Renal cortex interstitium (tissue), 15 donors: ENCODE measurements at places on chromosomes 2 and 18. TPM values are rescaled to one million over a fixed set of nuclear protein-coding genes. Genes with fewer than 3 reads are reported as not detected.

- DNase-seq, result no peak
Observed at GRCh38 chr2:181281206-181281832, 175.9 kb upstream of the ITGA4 start.

GRCh38 chr2:75609334-75609689 lies 37.3 kb upstream of the MRPL19 start:
- no peak for DNase-seq

The EGR4 gene
- polyA plus RNA-seq, result not detected

- DNase-seq, result no peak
Observed at GRCh38 chr18:77077401-77077800, 55.2 kb downstream of the MBP start.

- DNase-seq, result no peak
Observed at GRCh38 chr2:240191001-240191400, 50.5 kb upstream of the OTOS start.

DNA sequence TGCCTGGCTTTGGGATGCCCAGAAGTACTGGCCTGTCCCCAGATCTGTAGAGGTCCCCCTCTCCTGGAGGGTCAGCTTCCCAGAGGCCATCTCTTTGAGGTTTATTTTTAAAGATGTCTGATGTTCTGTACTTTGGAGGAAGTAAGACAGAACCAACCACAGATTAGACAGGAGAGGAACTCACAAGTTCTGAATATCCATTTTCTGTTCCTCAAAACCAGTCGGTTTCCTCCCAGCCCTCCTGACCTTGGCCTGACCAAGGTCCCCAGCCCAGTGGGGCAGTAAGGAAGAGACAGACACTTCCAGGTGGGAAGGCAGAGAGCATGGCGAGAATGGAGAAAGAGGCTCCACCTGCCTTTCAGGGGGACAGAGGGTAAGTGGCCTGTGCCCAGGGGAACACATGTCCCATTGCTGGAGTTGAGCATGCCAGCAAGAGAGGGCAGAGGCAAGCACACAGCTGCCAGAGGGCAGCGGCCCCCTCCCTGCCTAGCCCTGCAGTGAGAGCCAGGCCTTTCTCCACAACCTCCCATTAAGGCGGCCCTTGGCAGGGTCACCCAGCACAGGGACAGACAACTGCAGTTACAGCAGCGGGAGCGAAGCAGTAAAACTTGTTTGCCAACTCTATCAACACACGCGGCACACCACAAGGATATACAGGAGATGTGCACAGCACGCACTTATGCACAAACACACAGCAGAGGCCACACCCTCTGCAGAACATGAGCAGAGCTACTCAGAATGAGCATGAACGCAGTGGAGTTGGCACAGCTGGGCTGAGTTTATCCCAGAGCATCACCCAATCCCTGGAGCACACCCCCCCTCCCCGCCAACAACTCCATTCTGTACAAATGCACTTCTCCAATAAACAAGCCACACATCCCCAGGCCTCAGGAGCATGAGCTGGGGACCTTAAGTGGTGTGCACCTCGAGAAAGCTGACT lies 18.5 kb upstream of the SEMA4C start:
- DNase-seq, result no peak

GRCh38 chr18:41396211-41396610 lies 558.8 kb upstream of the PIK3C3 start:
- DNase-seq, result no peak

GRCh38 chr2:68828887-68829708 lies 42.1 kb downstream of the BMP10 start:
- peak; percentile 71 for DNase-seq

DNA sequence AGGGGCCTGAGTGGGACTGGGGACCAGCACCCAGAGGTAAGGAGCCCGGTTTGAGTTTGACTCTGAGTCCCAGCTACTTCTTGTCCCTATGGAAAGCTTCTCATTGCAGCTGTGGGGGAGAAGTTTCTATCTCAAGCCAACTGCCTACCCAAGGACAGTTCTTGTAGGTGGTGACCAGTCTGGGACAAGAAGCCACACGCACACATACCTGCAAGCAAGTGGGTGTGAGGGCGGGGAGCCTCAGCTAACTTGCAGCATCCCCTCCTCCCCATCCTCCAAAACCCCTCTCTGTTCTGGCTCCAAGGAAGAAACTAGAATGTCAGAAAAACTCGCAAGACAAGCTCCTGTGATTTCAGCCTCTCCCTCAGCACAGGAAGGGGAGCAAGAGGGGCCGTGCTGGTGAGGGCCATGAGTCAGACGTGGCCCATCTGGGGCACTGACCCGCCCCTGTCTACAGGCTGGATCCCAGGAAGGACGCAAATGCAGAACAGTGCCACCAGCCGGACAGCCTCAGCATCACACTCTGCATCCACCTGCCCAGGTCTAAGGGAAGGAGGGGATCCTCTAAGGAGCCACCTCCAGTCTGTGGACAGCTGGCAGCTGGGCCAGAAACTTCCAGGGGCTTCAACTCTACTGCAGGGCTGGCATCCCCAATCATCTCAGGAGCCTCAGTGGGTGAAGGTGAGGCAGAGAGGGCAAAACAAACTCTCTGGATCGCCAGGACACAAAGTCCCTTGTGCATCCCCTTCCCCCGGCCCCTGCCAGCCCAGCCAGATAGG lies 103.4 kb downstream of the TNS1 start:
- no peak for DNase-seq

DNA sequence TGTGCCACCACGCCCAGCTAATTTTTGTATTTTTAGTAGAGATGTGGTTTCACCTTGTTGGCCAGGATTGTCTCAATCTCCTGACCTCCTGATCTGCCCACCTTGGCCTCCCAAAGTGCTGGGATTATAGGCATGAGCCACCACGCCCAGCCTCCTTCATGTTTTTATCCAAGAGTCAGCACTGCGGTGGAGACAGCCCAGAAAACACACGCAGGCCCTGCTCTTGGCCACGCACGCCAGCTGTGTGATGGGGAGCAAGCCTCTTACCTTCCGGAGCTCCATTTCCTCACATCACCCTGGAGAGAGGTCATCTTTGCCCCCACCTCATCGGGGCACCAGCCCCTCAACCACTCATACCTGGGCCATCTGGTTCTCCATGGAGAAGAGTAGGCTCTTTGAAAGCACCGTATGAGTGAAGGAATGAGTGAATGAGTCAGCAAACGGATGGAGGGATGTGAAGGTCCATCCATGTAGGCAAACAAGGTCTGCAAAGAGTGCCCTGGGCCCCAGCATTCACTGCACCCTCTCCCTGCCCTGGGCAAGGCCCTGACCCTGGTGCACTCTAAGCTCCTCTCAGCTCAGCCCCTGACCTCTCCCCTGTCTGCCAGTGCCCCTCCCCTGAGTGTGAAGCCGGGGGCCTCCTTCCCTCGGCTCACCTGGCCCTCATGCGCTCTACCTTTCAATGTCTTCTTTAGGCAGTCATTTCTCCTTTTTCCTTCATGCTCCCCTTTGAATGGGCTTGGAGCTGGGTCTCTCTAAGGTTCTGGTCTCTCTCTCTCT lies 7.4 kb downstream of the GYPC start:
- no peak for DNase-seq

GRCh38 chr2:151553-152334 lies 105.4 kb upstream of the FAM110C start:
- no peak for DNase-seq

DNA sequence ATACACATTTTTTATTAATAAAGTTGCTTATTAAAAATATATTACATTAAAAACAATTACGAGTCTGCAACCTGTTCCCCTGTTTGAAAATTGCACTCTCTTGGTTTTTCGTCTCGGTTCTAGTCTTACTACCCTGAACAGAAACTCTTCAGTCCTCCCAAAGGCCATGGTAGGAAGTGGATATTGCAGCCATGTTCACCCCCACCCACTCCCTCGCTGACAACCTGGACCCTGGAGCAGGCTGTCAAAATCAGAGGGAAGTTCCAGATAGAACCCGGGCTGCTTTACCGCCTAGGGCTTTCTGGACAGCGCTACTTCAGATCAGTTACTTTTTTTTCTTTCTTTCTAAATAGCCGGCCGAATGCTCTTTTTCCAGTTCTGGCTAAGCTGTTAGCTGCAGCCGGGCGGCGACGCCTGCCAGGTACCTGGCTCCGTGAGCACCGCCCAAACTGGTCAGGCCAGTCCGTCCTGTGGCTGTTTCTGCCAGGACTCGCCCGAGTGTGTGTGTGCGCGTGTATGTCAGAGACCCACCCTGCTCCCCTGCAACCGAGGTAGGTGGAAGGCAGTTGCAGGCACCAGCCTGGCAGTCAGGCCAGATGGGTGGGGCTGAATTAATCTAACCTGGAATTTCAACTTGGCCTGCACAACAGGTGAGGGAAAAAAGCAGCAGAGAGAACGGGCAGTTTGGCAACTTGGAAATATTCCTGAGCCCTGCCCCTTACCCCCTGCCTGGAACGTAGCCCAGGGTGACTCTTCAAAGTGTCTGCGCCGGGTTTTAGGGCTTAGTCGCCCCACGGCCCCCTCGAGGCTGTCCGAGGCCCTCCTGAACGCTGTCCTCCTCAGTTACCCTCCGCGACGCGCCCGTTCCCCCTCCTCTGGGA lies 1.1 kb upstream of the TET3 start:
- no peak for DNase-seq

GRCh38 chr18:73962256-73962655 lies 185.4 kb downstream of the FBXO15 start:
- DNase-seq, result no peak

DNA sequence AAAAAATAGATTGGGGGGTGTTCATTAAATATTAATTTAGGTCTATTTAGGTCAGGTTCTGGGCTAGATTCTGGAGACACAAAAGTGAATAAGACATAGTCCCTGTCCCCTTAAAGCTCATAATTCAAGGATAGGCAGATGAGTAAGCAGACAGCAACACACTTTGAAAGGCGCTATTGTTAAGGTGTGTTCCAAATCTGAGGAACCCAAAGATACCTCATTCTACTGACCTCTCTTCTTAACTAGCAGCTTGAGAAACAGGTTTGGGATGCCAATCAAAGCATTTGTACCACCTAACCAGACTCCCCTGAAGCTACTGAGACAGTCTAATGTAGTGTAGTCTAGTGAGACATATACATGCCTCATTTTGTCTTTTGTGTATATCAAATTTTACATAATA lies 34.8 kb downstream of the SEMA4F start:
- DNase-seq, result no peak

- no peak for DNase-seq
Observed at GRCh38 chr2:10343658-10344057, 41.0 kb downstream of the HPCAL1 start.

GRCh38 chr2:169286624-169287231 lies 75.6 kb downstream of the LRP2 start:
- no peak for DNase-seq

GRCh38 chr2:161974461-161974860 lies 99.6 kb downstream of the DPP4 start:
- no peak for DNase-seq

The CAPN13 gene
- 3.2 TPM for polyA plus RNA-seq

GRCh38 chr18:79934311-79935097 lies 16.9 kb downstream of the SLC66A2 start:
- no peak for DNase-seq

The FAM237A gene
- polyA plus RNA-seq, result not detected

The TEX51 gene
- not detected for polyA plus RNA-seq

GRCh38 chr18:75247611-75248421 lies 37.2 kb downstream of the TSHZ1 start:
- DNase-seq, result no peak

DNA sequence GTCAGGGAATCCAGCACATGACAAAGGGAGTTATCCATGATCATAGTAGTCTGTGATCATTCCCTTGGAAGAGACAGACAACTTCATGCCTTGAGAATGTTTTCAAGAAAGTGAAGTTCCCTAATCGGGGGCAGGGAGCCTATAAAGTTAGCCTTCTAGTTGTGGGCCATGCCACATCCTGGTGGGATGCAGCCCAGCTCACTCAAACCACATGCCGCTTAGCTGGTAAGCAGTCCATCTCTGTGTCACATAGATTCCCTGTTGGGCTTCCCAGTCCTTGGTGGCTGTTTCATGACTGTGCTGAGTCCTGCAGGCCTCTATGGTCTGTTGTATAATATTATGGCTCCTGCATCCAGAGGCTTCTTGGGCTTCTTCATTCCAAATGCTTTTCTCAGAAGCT lies 11.4 kb upstream of the ARHGAP25 start:
- no peak for DNase-seq

DNA sequence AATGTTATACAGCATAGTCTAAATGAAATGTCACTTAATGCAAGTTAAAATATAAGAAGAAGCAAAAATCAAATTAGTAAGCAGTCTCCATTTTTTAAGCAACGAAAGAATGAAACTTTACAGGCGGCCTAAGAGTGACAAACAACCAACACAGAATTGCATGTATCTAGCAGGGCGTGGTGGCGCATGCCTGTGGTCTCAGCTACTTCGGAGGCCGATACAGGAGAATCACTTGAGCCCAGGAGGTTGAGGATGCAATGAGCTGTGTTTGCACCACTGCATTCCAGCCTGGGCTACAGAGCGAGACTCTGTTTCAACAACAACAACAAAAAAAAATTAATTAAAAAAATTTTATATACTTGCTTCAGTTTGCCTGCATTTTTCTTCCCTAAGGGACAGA lies 16.6 kb downstream of the RBMS1 start:
- no peak for DNase-seq

- no peak for DNase-seq
Observed at GRCh38 chr2:64753399-64753798, 99.7 kb upstream of the SERTAD2 start.

DNA sequence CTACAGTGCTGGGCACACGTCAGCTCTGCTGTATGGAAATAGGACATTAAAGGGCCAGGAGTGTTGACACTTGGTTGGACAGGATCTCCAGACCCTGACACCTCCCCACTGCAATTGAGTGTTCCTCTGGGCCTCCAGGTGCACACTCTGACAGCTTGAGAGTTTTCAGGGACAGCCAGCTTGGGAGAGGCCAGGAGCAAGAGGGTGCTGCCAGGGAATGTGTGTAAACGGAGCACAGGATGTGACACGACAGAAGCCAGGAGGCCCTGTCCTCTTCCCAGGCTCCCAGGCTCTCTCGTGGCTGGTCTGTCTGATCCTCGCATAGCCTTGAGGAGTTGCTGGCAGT lies 318.1 kb upstream of the HS6ST1 start:
- DNase-seq, result no peak

The LBX2 gene
- polyA plus RNA-seq, result 5.3 TPM

DNA sequence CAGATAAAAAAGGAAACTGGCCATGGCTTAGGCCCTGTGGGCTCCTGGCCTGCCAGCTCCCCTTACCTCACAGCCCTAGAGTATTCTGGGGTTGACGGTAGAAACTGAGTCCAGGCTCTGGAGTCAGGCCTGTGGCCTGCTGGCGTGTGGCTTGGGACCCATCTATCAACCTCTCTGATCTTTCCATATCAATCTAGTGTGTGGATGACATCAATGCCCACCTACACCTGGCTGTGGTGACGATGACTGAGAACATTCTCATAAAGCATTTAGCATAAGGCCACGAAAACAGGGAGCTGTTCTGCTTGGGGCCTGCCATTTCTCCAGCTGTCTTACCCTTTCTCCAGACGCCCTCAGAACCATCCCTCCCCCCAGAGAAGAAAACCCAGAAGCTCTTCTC lies 17.9 kb downstream of the PCARE start:
- DNase-seq, result no peak

GRCh38 chr2:232502911-232503808 lies 15.5 kb upstream of the ECEL1 start:
- no peak for DNase-seq

DNA sequence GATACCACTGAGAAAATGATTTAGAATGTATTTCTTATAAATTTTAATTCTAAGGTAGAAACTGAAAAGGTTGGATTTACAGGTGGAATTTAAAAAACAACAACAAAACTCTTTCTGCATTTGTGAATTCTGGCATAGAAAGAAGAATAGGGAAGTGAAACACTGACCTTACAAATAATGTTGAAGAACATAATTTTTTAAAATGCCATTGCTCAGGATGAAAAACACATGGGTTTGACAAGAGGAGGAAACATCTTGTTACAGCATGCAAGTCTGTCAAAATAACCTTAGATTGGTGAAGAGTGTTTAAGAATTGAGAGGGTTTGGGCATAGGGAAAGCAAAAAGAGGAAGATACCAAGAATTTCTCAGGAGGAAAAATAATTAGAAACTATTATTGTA lies 184.3 kb downstream of the UBE2E3 start:
- DNase-seq, result no peak
